ENCODE measurements at places on chromosomes 11 and 22.

DNA sequence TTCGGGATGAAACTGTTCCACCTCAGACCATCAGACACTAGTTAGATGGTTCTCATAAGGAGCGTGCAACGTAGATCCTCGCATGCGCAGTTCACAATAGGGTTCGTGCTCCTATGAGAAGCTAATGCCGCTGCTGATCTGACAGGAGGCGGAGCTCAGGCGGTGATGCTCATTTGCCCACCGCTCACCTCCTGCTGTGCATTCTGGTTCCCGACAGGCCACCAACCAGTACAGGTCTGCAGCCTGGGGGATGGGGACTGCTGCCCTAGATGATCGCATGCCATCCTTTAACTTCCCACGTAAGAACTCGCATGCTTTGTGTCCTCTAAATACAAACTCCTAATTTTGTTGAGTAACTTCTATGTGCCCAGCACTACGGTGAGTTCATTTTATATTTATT is 62.6 kb downstream of the EFCAB6 start:
- H3K27me3 ChIP-seq: peaks cover 67% of the 10 kb centered on the region
- no peak overlapping the region for H3K4me3 ChIP-seq
- H3K4me1 ChIP-seq: peaks cover 3% of the 10 kb centered on the region
- DNase-seq: no peak
- H3K27ac ChIP-seq: no peak overlapping the region

- H3K4me3 ChIP-seq: peak overlapping the region; percentile 70
- H3K4me1 ChIP-seq: peaks cover 87% of the 10 kb centered on the region
- peak; percentile 39 for DNase-seq
- peak overlapping the region; percentile 86 for H3K27ac ChIP-seq
- H3K27me3 ChIP-seq: no peaks in the 10 kb centered on the region
Measured at GRCh38 chr11:128725630-128726319, 31.9 kb downstream of the FLI1 start.

DNA sequence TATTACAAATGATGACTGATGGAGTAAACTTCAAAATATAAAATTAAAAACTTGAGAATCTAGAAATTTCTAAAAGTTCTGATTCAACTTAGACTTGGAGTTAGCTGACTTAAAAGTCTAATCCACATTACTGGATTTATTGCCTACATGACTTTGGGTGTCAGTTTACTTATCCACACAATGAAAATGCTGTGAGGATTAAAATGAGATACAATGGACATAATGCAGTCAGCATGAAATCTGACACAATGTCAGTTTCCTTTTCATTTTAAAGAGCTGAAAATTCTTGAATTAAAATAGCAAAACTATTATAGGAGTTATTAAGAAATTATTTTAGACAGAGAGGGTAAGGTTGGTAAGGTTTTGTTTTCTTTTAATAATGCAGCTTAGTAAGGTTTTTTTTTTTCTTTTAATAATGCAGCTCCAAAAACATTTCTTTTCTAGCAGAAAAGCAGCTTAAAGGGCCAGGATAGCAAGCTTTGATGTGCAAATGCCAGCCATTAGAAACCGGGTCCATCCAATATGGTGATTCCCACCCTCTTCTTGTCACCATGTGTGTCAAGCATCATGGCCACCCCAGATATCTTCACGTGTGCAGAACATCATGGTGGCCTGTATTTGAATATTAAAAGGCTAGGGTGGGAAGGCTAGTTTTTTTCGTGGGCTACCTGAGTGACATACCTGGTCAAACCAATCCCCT is 18.9 kb downstream of the APIP start:
- no peaks in the 10 kb centered on the region for H3K4me1 ChIP-seq
- no peak for DNase-seq
- no peak overlapping the region for H3K27ac ChIP-seq
- H3K27me3 ChIP-seq: no peaks in the 10 kb centered on the region
- H3K4me3 ChIP-seq: no peak overlapping the region

DNA sequence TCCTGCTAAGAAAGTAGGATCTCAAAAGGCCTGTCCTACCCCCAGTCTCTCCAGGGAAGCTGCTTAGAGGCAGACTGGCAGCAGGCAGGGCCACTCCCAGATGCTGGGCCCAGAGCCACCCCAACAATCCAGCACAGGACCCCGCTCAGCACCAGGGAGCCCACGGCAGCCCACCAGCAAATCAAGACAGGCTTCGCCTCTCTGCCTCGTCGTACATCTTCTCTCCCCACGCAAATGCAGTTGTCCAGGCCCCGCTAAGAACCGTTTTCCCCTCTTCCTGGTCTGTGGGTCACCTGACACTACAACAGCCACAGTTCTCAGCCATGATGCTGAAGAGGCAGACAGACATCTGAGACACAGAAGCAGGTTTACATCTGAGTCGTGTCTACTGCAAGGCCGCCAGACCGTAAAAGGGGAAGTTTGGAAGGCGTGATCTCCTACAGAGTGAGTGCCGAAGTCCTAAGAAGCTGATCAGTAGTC is 51.1 kb downstream of the IGSF9B start:
- no peak overlapping the region for H3K4me3 ChIP-seq
- H3K27me3 ChIP-seq: no peaks in the 10 kb centered on the region
- H3K27ac ChIP-seq: no peak overlapping the region
- H3K4me1 ChIP-seq: peaks cover 12% of the 10 kb centered on the region
